ENCODE measurements at places on chromosomes 13 and 19.
A peak's percentile ranks its signal among the peaks of the same experiment; 100 is the strongest.

GRCh38 chr13:45228002-45228401 lies 27.2 kb upstream of the KCTD4 start:
- DNase-seq = no peak

GRCh38 chr13:30629527-30629926 lies 11.8 kb downstream of the USPL1 start:
- no peak for DNase-seq

GRCh38 chr19:45895519-45895972 lies 6.9 kb downstream of the MYPOP start:
- no peak for DNase-seq

- no peak for DNase-seq
Observed at GRCh38 chr13:72638059-72638815, 89.2 kb downstream of the MZT1 start.

- no peak for DNase-seq
Observed at GRCh38 chr13:42803563-42804204, 22.3 kb downstream of the FAM216B start.

GRCh38 chr13:94248454-94249228 lies 230.8 kb downstream of the DCT start:
- no peak for DNase-seq

DNA sequence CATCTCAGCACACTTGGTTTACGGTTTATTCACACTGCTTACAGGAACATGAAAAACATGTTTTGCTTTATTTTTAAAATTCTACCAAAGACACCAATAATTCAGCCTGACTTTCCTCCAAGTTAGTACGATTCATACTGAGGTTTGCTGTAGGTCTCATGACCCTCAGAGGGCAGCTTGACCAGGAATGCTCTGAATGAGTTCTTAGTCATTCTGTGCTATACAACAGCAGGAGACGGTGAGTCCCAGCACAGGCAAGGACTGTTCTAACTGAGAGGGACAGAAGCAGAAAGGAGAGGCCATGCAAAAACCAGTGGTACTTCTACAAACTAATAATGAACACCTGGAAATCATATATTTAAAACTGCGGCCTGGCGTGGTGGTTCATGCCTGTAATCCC lies 6.4 kb downstream of the GRTP1 start:
- DNase-seq = no peak

GRCh38 chr13:97367016-97367822 lies 66.8 kb upstream of the RAP2A start:
- no peak for DNase-seq

DNA sequence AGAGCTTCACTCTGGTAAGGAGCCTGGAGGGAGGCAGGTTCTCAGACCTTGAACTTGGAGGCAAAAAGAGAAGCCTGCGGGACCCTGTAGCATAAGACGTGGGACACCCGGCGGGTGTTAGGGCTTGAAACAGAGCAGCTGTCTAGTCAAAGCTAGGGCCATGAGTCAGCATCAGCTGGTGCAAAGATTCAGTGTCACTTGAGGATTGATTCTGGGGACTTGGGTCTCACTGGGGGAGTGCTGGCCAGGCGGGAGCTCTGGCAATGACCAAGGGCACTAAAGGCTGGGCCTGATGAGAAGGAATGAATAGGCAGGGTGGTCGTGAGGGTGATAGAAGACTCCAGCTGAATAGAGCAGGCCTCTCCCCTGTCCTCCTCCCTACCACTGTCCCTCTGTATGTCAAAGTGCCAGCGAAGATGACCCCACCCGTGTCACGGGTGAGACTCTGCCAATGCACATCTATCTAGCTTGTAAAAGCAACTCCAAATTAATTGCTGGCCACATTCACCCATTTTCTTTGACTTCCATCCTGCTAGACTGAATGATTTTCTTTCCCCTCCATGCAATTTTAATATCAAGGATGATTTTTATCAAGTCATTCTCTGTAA lies 97.1 kb downstream of the MBNL2 start:
- DNase-seq = no peak

- DNase-seq = peak; percentile 43
Observed at GRCh38 chr13:114118511-114119123, 13.8 kb downstream of the RASA3 start.

DNA sequence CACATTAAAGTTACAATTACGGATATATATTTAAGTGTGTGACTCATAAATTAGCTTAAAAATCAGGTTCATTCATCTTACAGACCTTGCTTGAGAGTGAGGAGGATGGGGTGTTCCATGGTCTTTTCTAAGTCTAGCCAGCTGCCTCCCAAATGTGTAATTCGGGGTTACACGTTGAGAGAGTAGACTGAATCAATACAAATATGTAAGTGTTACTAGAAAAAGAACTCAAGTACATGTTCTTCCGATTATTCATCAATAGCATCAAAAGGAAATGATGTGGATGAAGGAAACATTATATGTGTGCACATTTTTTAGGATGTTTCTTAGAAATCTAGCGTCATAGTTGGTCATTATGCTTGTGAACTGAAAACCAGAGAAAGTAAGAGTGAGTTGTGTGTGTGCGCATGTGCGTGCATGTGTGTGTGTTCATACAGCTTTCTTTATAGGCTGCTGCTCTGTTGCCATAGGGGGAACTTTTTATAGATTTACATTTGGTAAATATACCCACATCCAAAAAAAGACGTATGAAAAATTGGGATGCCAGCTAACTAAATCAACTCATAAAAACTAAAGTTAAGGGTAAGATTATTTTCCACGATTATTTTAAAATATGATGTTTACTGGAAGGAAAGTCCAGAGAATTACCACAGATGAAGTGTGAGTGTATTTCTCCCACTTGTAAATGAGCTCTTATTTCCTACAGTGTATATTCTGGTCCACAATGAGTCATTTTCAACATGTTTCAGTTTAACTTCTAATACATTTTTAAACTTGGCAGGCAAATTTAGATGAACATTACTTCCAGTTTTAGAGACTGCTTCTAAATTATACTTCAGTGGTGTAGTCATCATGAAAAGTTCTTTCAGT lies 82.4 kb downstream of the PIBF1 start:
- DNase-seq = no peak

DNA sequence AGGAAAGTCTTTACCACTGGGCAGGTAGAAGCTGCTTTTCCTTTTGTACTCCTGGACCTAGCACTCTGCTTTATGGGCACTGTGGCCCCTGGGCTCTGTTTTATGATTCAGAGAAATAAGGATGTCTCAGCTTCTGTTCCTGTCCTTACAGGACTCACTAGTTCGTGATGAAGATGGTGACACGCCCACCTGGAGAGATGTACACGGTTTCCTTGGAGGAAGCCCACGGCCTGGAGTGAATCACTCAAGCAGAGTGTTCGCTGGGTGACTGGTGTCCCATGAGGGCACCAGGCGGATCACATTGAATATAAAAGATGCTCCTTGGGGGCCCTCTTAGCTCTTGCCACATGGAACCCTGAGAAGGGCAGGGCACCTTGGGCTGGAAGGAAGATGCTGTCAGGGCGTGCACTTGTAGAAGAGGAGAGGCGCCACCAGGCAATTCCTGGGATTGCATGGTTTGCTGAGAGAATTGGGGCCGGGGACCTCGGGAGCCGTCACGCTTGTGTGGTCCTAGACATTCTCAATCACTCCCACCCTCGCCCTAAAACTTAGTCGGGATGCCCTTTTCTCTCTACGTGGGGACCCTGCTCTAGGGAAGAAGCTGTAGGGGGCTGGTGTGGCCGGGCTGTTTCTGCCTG lies 202.6 kb downstream of the TSHZ3 start:
- no peak for DNase-seq

DNA sequence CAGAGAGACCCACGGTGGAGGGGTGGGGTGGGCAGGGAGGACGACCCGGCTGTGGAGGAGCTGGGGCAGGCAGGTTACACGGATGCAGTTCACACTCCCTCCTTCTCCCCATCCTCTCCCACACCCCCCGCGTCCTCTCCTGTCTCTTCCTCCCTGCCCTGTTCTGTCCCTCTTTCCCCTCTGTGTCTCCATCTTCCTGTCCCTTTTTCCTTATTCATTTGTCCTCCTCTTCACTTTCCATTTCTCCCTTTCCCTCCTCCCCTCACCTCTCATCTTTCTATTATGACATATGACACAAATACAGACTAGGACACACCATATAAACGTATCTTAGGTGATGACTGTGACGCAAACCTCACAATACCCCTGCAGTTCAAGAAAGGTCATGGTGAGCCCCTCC lies 96.6 kb downstream of the SCGB2B2 start:
- DNase-seq = no peak

GRCh38 chr19:37136111-37136510 lies 36.4 kb downstream of the ZNF585A start:
- DNase-seq = no peak

DNA sequence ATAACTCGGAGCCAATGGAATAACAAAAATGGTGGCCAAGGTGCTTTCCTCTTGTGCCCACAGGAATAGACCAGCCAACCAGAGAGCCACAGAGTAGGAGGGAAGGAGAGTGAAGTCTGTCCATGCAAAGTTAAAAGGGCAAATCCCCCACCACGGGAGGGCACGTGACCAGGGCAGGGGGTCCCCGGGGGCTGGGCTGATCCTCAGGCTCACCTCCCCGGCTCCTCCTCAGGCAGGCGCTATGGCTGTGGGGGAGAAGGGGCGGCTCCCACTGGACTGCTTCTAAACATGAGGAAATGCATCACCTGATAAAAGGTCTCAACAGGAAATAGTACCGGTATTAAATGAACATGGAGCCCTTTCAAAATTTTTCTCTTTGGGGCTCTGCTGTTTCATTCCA lies 73.2 kb upstream of the SLC15A1 start:
- DNase-seq = no peak

GRCh38 chr13:48156466-48156865 lies 61.6 kb upstream of the MED4 start:
- peak; percentile 57 for DNase-seq

DNA sequence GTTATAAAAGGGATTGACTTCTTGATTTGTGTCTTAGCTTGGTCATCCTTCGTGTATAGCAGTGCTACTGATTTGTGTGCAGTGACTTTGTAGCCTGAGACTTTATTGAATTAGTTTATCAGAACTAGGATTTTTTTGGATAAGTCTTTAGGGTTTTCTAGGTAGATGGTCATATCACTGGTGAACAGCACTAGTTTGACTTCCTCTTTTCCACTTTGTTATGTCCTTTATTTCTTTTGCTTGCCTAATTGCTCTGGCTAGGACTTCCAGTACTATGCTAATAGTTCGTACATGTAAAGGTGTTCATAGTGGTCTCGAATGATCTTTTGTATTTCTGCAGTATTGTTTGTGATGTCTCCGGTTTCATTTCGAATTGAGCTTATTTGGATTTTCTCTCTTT lies 145.4 kb downstream of the DNAJC3 start:
- no peak for DNase-seq

DNA sequence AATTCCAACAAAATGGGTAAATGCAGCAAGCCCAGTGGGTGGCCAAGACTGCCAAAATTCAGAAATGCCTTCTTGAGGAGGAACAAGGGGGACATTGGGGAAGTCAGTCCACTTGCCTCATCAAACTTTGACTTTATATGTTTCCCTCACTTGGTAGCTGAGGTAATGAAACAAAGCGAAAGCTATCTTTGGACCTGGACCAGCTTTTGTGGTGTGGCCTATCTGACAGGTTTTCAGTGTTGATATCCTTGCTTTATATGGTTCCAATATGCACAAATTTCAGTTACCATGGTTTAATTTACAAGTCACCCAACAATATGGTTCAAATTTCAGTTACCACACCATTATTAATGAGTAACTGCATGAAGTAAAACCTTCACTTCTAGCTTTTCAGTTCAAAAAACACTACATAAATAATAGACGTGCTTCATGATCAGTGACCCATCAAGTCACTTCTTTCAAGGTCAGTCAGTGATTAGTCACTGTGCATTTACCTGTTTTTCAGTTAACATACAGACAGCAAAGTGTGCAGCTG lies 17.7 kb upstream of the POU4F1 start:
- no peak for DNase-seq

- DNase-seq = peak; percentile 30
Observed at GRCh38 chr13:61727767-61728166, 312.1 kb upstream of the PCDH20 start.

DNA sequence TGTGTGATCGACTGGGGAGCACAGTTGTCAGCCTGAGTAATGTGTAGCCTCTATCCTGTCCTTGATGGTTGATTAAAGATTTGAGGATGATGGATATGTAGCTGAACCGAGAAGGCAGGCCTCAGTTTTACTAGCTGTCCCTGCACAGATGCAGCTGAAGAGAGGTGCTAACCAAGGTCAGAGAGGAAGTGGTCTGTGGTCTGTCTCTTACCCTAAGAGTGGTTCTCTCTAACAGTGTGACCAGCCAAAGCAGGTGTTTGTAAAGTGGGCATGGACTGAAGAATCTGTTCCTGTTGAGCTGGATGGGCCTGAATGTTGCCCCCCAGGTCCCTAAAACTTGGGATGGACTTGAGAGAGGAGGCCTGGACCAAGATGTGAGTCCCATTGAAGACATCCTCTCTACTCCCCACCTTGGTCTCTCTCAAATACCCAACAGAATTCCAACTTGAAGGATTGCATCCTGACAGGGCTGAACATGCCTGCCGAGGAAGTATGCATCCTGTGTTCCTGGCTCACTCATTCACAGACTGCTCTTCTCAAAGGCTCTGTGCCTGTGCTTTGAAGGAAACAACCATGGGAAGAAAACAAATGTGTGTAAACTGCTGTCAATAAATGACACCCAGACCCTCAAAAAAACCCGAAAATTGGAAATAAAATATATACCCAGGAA lies 223.8 kb downstream of the MAB21L1 start:
- no peak for DNase-seq

All from A673 (cell line).